Stimulated activated CD4-positive, alpha-beta T cell treated with anti-CD3 and anti-CD28 coated beads, Interleukin-1b, Interleukin-23, amount 100 ng/mL, for 24 hours (primary cell): ENCODE measurements at places on chromosomes 1 and 21.

GRCh38 chr1:31705080-31705866, 1.5 kb upstream of the COL16A1 start:
- peak; percentile 70 for DNase-seq

DNA sequence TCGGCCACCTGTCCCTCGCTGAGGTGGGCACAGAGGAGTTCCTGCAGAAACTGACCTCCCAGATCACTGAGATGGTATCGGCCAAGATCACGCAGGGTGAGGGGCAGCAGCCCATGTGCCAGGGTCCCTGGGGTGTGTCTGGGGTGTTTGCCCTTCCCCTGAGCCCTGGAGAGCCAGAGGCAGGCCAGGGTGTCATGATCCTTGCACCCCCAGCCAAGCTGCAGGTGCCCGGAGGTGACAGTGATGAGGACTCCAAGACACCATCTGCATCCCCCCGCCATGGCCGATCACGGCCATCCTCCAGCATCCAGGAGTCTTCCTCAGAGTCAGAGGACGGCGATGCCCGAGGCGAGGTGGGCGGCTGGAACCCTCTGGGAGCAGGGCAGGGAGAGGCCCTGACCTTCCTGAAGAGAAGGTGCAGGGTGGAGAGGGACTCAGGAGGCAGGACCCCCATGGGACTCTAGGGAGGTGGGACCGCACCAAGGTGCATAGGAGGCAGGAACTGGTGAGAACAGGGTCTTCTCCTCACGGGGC, 69.5 kb downstream of the TRIM11 start:
- DNase-seq: no peak

GRCh38 chr21:45506836-45507522, 35.3 kb downstream of the SLC19A1 start:
- no peak for DNase-seq

GRCh38 chr1:118890851-118891384, 97.2 kb downstream of the TBX15 start:
- no peak for DNase-seq

- no peak for DNase-seq
Observed at GRCh38 chr21:35178098-35178497, 129.0 kb upstream of the RUNX1 start.

GRCh38 chr1:7886405-7886745, 33.5 kb upstream of the UTS2 start:
- DNase-seq: no peak

DNA sequence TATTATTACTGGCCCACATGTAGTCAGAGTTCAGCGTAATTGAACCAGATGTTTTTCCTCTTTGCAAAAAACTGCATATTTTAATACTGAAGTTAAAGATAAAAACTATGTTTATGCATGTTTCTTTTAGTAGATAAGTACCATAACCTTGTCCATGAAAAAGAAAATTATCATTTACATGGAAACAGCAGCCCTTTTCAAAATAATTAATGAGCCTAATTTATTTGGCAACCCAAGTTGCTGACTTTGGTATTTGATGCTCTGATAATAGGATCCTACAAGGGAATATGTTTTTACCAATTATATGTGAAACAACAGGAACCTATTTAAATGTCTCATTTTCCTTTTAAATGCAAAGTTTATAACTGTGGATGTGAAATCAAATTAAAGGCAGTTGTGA, 281.3 kb upstream of the C1orf105 start:
- no peak for DNase-seq

GRCh38 chr1:165134431-165134830, 222.1 kb downstream of the LMX1A start:
- DNase-seq: no peak

- DNase-seq: no peak
Observed at GRCh38 chr1:116664366-116664977, 3.1 kb downstream of the IGSF3 start.

GRCh38 chr1:115437196-115437595, 99.1 kb upstream of the NGF start:
- DNase-seq: no peak

- no peak for DNase-seq
Observed at GRCh38 chr1:208036106-208036808, 125.3 kb upstream of the CD34 start.
